HepG2 (cell line): ENCODE measurements at places on chromosomes 7 and 10.

DNA sequence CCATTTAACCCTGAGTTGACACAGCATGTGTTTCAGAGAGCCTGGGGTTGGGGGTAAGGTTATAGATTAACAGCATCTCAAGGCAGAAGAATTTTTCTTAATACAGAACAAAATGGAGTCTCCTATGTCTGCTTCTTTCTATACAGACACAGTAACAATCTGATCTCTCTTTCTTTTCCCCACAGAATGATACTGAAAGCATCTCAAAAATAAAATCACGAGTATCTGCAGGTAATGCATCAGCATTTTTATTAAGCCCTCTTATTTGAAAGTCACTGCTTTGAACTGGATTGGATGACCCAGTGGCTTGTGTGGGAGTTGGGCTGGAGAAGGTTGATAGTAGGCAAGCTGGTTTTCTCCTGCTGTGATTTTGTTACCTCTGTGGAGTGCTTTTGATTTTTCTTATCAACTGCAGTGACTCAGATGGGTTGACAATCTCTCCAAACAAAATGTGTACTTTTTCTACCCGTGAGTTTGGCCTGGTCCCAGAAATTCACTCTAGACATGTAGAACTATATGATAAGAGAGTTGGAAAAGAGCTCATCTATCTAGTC lies 253.5 kb upstream of the PRKCQ start:
- DNase-seq: no peak

GRCh38 chr10:80132299-80133139 lies at the start of gene PLAC9:
Gene PLAC9, plus strand, starts transcription at chr10:80132730. Its CDS starts 33 bp downstream, at chr10:80132763.
- no peak for DNase-seq

GRCh38 chr7:106116161-106116704 lies 4.1 kb upstream of the SYPL1 start:
- no peak for DNase-seq

DNA sequence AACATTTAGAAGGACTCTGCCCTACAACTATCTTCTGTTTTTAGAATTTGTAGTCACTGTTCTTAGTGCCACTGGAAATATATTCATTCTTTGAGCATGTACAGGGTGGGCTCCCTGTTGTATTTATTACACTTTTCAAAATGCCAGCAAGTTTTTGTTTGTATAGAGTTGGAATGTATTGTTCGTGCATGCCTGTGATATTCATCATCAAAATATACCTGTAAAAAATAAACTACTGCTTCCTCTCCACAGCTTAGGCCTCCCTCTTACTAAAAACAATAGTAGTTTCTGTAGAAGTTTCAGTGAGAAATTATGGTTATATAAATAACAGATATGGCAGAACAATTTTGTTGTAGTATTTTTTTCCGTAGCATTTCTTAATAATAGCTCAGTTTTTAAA lies 61.6 kb downstream of the NHLRC2 start:
- DNase-seq: no peak
